ENCODE measurements at places on chromosomes 11 and 22. TPM values are rescaled to one million over a fixed set of nuclear protein-coding genes. Genes with fewer than 3 reads are reported as not detected.

Gene RAB39A
- total RNA-seq: 0.43 TPM

Gene TMPRSS4
- 0.30 TPM for total RNA-seq

Gene OR11H1
- not detected for total RNA-seq

Gene FZD4
- 0.11 TPM for total RNA-seq

Gene SYT13
- total RNA-seq: not detected

Gene CASP5
- not detected for total RNA-seq

Gene JHY
- 5.5 TPM for total RNA-seq

Gene ATP6V1E1
- 84.9 TPM for total RNA-seq

Measured in activated naive CD8-positive, alpha-beta T cell treated with anti-CD3 and anti-CD28 coated beads, Interleukin-2, amount 10 ng/mL, durations not matched to agents 7 days and 5 days (primary cell).